Activated T-cell treated with anti-CD3 and anti-CD28 coated beads, Interleukin-2, amount 50 U/mL, for 1 hour (primary cell): ENCODE measurements at places on chromosomes 5 and 9.

- DNase-seq, result no peak
These were observed 881 bp upstream of the B4GALT1 start for GRCh38 chr9:33167972-33168461.

DNA sequence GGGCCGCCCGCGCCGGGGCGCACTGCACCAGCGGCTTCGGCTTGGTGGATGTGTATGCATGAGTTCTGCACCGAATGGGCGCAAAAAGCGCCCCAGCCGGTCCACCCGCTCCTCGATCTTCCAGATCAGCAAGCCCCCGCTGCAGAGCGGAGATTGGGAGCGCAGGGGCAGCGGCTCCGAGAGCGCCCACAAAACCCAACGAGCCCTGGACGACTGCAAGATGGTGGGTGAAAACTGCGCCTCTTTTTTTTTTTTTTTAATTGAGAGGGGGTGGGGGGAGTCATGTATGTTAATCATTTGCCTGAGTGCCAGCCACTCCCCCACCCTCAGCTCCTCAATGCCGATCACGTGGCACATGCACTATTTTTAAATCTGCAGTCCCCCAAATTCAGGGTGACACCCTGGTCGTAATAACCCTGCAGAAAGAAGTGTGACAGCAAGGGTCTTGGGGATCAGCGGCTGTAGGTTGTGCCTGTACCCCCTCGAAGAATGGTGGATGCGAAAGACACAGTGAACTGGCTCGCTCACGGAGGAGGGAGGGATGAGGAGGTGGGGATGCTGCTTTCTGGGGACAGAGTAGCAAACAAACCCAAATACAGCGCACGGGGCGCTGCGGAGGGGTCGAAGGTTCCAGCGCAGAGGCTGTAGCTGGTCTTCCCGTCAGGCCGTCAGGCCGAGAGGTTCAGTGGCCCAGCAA, 900 bp downstream of the RGS7BP start:
- no peak for DNase-seq

- DNase-seq, result no peak
These were observed 79.0 kb upstream of the TRIM32 start for GRCh38 chr9:116608064-116608463.

- no peak for DNase-seq
These were observed at the start of gene LHX6 for GRCh38 chr9:122228568-122229484. LHX6 (minus strand) TSS chr9:122228957; CDS start chr9:122228740, 217 bp downstream.
